ENCODE measurements at places on chromosomes 6 and 20.

DNA sequence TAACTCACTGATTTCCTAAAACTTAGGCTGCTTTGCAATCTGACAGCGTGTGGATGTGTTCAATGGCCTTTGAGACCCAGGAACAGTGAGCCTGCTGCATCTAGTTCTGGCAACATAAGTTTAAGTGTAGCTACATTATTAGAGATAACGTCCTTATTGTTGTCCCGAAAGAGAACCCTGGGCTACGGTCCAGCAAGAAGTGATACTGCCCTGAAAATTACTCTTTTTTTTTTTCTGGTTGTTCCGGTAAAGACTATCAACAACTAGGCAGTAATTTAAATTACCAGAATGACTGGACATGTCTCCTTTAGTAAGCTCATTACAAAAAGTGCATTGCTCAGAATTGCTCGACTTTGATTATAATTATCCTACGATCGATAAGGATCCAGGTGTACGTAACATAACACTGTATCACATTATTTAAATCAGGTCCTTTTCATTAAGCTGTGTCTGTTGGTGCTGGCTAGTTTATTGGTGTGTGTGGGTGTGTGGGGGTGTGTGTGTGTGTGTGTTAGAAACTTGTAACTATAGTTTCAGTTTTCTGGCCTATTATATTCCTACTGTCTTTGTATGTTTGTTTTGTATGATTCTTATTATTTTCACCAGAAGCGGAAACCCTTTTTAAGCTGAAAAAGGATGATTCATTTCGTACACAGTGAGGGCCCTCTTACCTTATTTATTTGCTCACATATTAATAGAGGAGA, 3.0 kb downstream of the TSHZ2 start:
- no peak for DNase-seq

DNA sequence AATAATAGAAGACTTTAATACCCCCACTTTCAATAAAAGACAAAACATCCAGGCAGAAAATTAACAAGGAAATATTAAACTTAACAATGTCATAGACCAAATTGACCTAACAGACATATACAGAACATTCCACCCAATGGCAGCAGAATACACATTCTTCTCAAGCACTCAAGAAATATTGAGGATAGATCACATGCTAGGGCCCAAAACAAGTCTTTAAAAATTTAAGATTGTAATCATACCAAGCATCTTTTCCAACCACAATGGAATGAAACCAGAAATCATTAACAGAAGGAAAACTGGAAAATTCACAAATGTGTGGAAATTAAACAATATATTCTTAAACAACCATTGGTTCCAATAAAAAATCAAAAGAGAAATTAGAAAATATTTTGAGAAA, 161.0 kb downstream of the COL12A1 start:
- no peak for DNase-seq

DNA sequence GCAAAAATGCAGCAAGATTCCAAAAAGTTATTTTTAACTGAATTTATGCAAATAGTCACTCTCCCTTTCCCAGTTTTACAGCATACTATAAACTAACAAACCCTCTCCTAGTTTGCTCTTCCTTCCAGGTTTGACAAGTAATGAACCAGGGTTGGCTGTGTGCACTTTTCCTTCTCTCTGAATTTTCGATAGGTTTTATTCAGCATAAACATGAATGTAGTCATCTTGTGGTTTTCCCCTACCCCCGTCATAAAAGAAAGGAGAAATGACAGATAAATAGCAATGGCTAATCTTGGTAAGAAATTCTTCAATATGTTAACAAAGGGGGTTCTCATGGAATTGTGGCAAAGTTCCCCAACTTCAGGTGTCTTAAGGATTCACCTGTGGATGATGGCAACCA, 26.3 kb downstream of the PRDM1 start:
- no peak for DNase-seq

DNA sequence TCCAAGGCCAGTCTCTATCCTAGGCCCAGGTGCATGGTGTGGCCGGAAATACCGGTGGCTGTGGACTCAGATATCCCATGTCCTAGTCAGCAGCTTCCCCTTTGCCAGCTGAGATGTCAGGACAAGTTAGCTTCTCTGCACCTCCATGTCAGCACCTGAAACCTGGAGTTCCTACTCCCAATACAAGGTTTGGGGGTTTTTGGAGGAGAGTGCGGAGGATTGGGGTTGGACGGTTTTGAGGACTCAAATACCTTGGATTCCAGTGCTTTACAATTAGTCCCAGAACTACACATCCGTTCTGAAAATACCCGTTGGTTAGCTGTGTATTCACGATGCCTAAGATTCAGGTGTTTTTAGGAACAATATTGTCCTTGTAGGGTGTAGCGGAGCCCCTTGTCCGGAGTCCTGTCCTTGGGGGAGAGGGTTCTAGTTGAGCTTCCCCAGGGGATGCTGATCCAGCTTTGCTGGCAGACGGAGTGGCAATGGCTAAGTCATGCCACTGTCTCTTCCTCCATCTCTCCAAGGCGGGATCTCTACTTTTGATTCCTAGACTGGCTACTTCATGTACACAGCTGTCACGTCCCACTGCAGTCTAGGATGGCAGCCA, 45.0 kb downstream of the ADNP start:
- DNase-seq = no peak

DNA sequence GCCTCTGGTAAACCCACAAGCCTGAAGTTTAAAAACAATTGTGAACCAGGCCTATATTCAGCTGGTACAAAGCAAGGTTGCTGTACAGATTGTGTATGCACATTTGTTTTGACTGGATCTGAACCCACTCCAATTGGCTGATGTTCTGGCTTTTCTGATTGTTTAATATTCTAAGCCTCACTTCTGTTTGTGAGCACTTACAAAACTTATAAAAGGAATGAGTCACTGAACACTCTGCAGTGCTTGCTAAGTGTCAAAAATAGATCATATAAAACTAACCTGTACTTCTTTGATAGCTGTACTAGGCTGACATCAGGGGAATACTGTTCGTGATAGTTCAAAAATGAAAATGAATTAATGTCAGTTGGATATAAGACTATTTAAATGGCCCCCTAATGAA, 12.1 kb downstream of the COL21A1 start:
- no peak for DNase-seq

- no peak for DNase-seq
These were observed 28.9 kb upstream of the SCGN start for GRCh38 chr6:25623065-25623464.

- no peak for DNase-seq
These were observed 137.0 kb upstream of the HEY2 start for GRCh38 chr6:125612345-125612846.

All from HFF-Myc (cell line).